Stimulated activated CD8-positive, alpha-beta memory T cell treated with anti-CD3 and anti-CD28 coated beads, Interleukin-2, amount 100 ng/mL, for 48 hours (primary cell): ENCODE measurements at places on chromosomes 16 and 17.
A peak's percentile ranks its signal among the peaks of the same experiment; 100 is the strongest.

DNA sequence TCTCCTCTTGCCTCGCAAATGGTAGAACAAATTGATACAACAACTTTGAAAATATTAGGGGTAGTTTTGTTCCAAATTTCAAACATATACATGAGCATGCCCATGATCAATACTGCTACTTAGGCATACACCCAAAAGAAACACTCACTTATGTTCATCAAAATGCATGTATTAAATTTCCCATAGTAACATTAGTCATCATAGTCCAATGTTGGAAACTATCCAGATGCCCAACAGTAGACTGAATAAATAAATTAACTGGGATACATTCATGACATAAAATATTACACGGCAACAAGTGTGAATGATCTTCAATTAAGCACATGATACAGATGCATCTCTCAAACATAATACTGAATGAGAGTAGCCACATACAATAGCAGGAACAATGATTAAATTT is 391.6 kb downstream of the CDH11 start:
- DNase-seq: no peak

GRCh38 chr16:82855471-82855870 is 228.7 kb downstream of the CDH13 start:
- DNase-seq: no peak

- no peak for DNase-seq
These were observed 88.0 kb downstream of the CMIP start for GRCh38 chr16:81532491-81533174.

GRCh38 chr16:77960766-77961165 is 61.6 kb upstream of the CLEC3A start:
- no peak for DNase-seq

- DNase-seq: no peak
These were observed 3.2 kb upstream of the ARL6IP1 start for GRCh38 chr16:18804540-18804939.

DNA sequence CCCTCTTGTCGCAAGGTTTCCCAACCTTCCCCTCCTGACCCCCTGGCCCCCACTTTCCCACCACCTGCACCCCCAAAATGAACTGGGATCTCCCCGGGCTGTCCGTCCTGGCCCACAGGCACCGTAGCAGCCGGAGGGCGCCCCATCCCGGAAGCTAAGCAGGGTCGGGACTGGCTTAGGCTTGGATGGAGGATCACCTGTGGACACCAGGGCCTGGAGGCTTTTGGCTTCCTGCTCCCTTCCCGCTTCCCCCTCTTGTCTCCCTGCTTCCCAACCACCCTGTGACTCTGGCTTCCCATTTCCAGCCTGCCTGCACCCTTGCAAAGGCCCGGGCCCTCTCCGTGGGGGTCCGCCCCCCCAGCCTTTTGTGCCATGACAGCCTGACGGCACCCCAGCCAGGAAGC is 2291.3 kb downstream of the TP53TG3F start:
- DNase-seq: no peak

- DNase-seq: no peak
These were observed 182.8 kb upstream of the TOX3 start for GRCh38 chr16:52729731-52730130.

- DNase-seq: no peak
These were observed 19.7 kb downstream of the QPRT start for GRCh38 chr16:29698484-29699323.

DNA sequence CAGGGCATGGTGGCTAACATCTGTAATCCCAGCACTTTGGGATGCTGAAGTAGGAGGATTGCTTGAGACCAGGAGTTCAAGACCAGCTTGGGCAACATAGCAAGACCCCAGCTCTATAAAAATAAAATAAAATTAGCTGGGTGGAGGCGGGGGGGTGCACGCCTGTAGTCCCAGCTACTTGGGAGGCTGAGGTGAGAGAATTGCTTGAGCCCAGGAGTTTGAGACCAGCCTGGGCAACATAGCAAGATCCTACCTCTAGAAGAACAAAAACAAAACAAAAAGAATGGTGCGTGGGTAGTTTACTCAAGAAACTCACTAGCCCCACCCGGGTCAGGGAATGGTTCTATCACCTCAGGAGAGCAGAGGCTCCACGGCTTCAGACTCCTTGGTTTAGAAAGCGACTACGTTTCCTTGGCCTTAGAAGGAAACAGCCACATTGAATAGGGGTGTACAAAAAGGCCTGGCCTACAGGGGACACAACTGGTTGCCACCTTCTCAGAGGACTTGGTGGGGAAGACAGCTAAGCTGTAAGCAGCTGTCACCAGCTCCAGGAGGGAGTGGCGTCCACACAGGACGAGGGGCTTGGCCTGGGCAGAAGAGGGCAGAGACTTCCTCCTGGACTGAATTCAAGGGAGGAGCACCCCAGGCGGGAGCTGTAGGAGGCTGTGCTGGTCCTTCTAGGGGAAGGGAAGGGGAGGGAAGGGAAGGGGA is 716 bp downstream of the TK1 start:
- no peak for DNase-seq

DNA sequence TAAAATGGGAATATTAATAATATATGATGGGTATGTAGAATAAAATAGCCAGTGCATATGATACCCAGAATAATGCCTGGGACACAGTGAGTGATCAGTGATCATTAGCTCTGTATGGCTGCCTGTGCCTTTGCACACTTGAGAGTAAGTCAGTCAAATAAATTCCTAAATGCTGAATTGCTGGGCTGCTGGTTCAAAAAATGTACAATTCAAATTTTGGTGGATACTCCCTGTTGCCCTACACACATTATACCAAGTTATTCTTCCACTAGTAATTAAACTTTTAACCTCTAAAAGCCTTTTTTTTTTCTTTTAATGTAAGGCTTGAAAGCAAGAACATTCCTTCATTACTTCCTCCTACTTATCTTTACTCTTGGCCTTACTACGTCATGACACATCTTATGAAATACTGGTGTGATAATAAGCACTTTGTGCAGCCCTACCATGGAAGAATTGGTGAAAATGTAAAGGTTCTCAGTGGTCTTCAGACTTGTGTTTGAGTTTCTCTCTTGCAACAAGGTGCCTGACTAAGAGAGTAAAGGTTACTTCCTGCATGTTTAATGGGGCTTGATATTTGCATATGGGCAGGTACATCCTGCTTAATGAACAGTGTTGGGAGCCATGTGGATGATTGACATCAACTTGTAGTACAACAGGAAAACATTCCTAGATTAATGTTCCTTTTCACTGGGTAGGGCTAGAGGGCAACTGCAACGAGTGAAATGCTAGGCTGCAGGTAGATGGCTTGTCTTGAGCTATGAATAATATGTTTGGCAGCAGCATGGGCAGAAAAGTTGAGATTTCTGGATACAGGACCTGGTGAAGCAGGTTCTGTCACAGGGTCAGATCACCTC is 84.3 kb downstream of the PRKCA start:
- DNase-seq: no peak

DNA sequence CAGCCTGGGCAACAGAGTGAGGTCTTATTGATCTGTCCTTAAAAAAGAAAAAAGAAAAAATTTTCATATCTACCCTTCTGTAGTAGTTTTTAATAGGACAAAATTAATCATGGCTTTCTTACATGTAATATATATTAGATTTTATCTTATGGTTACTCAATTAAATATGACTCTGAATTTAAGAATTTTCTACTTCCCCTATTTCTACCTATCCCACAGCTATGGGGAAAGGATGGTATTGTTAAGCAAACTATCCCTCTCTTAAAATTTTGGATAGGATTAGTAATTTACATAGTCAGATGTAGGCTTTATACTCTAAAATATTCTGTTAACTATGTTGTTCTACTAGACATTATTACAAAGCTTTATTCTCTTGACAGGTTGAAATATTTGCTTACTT is 62.5 kb downstream of the NQO1 start:
- DNase-seq: no peak

GRCh38 chr17:51954232-51954765 is 204.2 kb downstream of the CA10 start:
- DNase-seq: no peak

DNA sequence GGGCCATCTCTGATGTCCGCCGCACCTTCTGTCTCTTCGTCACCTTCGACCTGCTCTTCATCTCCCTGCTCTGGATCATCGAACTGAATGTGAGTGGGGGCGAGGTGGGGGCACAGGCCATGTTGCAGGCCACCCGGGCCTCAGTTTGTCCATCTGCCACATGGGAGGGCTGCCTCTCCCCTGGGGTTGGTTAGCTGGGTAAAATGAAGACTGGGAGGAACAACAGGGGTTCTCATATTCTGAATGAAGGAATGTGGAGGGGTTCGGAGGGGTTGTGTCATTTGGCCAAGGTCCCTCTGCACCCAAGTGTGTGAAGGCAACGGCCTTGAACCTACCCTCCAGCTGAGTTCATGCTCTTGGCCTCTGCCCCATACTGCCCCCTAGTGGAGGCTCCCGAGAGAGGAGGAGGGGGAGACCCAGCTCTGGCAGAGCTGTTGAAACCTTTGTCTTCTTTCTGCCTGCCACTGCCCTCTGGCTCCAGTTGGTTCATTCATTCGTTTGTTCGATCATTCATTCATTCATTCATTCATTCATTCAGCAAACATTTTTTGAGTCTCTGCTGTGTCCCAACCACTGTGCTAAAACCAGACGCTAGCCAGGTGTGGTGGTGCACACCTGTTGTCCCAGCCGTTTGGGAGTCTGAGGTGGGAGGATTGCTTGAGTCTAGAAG is 11.4 kb upstream of the TCAP start:
- peak; percentile 78 for DNase-seq

DNA sequence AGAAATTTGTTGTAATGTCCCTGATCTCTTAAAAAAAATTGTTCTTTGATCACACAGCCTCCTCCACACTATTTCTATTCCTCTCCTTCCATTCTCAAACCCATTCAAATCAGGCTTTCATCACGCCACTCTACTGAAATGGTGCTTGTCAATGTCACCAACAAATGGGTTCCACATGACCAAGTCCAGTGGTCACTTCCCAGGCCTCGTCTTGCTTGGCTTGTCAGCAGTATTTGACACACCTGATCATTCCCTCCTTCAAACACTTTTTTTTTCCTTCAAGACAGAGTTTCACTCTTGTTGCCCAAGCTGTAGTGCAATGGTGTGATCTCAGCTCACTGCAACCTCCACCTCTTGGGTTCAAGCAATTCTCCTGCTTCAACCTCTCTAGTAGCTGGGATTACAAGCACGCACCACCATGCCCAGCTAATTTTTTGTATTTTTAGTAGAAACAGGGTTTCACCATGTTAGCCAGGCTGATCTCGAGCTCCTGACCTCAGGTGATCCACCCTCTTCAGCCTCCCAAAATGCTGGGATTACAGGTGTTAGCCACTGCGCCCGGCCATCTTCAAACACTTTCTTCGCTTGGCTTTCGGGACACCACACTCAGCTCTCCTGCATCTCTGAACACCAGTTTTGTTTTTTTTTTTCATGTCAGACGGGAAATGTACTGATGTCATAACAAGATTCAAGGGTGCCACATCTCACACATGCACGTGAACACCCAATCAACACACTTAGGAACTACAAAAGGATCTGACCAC is 18.3 kb downstream of the NQO1 start:
- DNase-seq: no peak

- DNase-seq: no peak
These were observed 423.9 kb downstream of the WWOX start for GRCh38 chr16:78523212-78523985.

DNA sequence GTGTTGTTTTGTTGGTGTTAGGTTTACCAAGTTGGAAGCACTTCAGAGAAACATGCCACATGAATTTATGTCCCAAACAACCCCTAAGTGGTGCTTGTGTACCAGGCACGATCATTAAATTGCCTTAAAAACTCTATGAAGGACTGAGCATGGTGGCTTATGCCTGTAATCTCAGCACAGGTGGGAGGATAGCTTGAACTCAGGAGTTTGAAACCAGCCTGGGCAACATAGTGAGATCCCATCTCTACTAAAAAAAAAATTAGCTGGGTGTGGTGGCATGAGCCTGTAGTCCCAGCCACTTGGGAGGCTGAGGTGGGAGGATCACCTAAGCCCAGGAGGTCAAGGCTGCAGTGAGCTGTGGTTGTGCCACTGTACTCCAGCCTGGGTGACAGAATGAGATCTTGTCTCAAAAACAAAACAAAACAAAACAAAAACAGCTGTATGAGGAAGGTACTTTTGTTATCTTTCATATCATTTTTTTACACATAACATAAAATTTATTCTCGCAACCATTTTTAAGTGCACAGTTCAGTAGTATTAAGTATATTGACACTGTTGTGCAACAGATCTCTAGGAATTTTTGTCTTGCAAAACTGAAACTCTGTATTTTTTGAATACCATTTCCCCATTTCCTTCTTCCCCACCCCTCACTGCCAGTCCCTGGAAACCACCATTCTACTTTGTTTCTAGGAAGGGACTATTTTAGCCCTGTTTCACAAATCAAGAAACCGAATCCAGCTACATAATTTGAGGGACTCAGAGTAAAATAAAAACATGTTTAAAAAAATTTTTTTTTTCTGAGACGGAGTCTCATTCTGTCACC is 14.3 kb upstream of the RBBP6 start:
- no peak for DNase-seq

- DNase-seq: no peak
These were observed 28.3 kb downstream of the TRPV2 start for GRCh38 chr17:16443511-16444257.

GRCh38 chr17:8821446-8822105 is 22.4 kb upstream of the MFSD6L start:
- no peak for DNase-seq

DNA sequence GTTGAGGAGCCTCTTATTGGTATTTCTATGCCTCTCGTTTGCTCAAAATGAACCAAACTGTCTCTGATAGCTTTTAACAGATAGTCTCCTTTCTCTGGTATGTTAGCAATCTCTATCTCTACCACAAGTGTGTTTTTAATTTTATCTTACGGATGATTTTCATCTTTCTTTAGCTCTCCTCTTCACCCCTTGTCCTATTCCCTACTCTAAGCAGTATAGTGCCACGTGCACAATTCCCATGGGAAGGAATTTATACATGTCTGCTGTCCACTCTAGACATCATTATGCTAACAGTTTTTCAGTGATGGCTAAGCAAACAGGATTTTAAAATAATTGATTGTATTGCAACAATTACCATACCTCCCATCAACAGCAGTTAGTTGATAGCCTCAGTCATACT is 177.3 kb downstream of the CYB561 start:
- no peak for DNase-seq

GRCh38 chr16:987906-988305 is 6.3 kb downstream of the SOX8 start:
- no peak for DNase-seq

- no peak for DNase-seq
These were observed 8.0 kb downstream of the FAM171A2 start for GRCh38 chr17:44355642-44356099.

GRCh38 chr16:15973421-15973820 is 24.0 kb downstream of the ABCC1 start:
- no peak for DNase-seq

GRCh38 chr16:9134739-9135138 is 43.3 kb downstream of the HAPSTR1 start:
- DNase-seq: peak; percentile 45

- DNase-seq: no peak
These were observed 182.6 kb downstream of the NTN1 start for GRCh38 chr17:9203771-9204425.
